ENCODE measurements at places on chromosomes 7 and 10.

GRCh38 chr7:24963218-24963617 is 16.8 kb downstream of the OSBPL3 start:
- peak; percentile 27 for DNase-seq

- DNase-seq, result no peak
Observed at GRCh38 chr7:25750744-25751508, 401.1 kb upstream of the NFE2L3 start.

GRCh38 chr7:151875942-151876898 is 695 bp downstream of the PRKAG2 start:
- DNase-seq, result peak; percentile 57

DNA sequence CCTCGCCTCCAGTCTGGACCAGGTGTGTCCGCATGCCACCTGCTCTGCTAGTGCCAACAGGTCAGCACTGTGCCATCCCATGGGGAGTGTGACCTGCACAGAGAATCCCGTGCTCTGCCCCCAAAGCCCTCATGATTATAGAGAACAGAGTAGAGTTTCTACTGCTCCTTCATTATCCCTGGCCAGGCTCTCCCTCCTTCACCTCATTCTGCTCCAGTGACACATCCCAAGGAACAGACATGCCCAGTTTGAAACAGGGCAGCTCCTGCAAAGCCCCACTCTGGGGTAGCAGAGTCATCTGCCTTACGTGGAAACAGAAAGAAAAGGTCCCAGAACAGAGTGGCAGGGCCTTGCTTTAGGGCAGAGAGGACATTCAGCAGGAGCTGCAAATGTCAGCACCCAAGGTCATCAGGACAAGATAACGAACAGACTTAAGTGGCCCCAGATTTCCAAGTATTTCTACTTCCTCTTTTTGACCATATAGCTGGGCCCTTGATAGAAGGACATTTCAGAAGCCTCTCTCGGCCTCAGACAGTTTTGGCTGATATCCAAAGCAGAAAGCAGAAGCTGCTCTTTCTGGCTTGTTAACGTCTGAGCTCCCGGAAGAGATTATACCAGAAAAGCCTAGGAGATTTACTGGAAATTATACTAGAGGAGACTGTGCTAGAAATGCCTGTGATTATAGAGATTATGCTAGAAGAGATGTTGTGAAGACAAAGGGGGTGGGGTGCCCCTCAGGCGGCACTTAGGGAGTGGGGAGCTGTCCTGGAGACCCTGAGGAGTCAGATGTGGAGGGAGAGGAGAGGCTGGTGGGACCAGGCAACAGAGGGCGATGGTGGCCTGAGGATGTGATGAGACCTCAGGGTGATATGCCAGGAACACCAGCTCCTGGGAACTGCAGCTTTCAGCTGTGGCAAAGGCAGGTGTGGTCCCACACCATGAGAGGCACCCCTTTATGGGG is 12.6 kb downstream of the TMEM176B start:
- no peak for DNase-seq

DNA sequence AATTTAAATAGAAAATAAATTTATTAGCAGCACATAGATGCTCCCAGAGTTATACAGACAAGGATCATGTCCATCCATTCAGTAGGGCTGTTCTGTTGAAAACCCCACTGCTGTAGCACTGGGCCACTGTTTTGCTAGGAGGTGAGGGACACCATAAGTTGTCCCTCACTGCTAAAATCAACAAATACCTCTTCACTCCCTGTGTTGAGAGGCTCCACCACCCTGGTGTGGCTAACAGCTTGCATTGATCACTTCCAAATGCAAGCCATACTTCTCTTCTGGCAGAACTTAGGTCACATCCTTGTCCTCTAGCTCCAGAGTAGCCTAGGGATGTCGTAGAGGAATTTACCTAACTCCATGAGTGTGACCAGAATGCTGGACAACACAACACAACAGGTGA is 55.4 kb downstream of the MDFIC start:
- DNase-seq, result no peak

GRCh38 chr7:133386205-133386604 is 133.3 kb downstream of the EXOC4 start:
- no peak for DNase-seq

GRCh38 chr7:125279961-125280360 is 350.3 kb upstream of the POT1 start:
- no peak for DNase-seq

- DNase-seq, result no peak
Observed at GRCh38 chr7:2494191-2495130, 18.3 kb upstream of the GRIFIN start.

GRCh38 chr7:102046373-102047117 is 229.1 kb downstream of the CUX1 start:
- DNase-seq, result no peak
